ENCODE measurements at places on chromosomes 3 and 15. TPM values are rescaled to one million over a fixed set of nuclear protein-coding genes. Genes with fewer than 3 reads are reported as not detected.

The WDR53 gene
- 8.7 TPM for polyA plus RNA-seq

The PTPN9 gene
- polyA plus RNA-seq, result 30.7 TPM

The OXTR gene
- polyA plus RNA-seq, result 7.0 TPM

The TTLL13 gene
- polyA plus RNA-seq, result not detected

The FAM107A gene
- 2.1 TPM for polyA plus RNA-seq

The NBEAL2 gene
- 12.3 TPM for polyA plus RNA-seq

The GNAI2 gene
- polyA plus RNA-seq, result 180 TPM

The KBTBD8 gene
- 3.2 TPM for polyA plus RNA-seq

The CCDC12 gene
- polyA plus RNA-seq, result 43.8 TPM

The MAGEL2 gene
- polyA plus RNA-seq, result 19.1 TPM

The COL7A1 gene
- 54.8 TPM for polyA plus RNA-seq

The TRA2B gene
- polyA plus RNA-seq, result 151 TPM

The P2RY1 gene
- polyA plus RNA-seq, result 6.3 TPM

GRCh38 chr15:79582650-79583049 lies 150.5 kb downstream of the MINAR1 start:
- DNase-seq, result no peak

DNA sequence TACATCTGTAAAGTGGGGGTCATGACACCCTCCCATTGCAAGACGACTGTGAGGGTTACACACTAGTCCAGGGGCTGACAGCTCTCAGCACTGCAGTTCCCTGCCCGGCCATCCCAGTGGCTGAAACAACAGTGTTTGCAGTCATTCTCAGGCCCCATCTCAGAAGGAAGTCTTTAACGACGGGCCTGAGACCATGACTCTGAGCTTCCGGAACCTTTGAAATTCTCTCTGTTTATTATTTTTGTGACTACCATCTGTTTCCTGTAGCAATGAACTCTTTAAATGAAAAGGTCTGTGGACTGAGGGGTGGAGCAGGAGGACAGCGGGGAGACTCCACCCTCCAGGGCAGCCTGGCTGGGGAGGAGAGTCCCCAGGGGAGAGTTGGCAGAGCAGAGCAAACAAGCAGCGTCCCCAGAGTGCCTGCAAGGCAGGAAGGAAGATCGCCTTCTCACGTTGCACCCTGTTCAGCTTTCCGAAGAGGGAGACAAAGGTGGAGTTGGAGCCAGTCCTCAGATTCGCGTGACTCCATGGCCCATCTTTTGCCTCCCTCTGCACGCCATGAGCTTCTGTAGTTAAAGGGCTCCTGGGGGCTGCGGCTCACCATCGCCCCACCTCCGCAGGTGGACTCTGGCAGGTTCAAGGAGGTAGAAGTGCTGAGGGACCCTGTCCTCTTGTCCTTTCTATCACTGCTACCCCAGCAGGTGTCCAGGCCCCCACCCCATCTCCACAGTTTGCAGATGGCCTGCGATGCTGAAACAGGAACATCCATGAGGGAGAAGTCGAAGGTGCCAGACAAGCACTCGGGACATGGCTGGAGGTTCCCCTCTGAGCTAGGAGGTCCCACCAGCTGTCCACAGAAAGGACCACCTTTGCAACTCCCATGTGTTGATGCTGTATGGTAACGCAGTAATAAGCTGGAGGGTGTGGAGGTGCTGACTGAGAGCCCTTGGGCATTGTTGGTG lies 525.8 kb upstream of the PROK2 start:
- DNase-seq, result peak; percentile 60

DNA sequence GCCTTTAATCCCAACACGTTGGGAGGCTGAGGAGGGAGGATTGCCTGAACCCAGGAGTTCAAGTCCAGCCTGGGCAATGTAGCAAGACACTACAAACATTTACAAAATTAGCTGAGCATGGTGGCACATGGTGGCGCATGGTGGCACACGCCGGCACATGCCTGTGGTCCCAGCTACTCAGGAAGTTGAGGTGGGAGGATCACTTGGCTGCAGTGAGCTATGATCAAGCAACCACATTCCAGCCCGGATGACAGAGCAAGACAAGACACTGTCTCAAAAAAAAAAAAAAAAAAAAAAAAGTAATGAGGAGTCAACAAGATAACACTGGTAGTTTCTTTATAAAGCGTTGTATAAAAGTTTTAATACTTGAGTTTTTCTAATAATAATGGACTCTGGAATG lies 10.1 kb downstream of the FEZF2 start:
- no peak for DNase-seq

DNA sequence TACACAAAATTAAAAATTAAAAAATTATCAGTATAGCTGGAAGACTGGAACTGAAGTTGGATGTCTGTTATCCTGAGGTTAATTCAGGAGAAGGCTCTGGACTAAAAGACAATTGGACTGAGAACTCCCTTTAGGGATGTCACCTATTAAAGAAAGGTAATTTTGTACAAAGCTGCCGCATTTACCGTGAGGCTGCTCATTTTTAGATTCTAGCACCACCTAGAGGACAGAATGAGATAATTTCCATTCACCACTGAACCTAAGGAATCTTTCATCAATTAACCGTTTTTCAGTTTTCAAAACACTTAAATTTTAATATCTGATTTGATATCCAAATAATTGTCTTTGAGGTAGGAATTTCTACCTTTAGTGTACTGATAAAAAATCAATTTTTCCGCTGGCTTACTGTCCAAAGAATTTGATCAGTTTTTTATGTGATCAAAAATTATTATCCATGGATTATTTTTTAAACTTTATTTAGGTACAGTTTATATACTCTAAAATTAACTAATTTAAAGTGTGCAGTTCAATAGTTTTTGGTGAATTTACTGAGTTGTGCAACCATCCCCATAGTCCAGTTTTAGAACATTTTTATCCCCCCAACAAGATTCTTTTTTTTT lies 106.7 kb upstream of the TNIK start:
- peak; percentile 38 for DNase-seq

- DNase-seq, result no peak
Observed at GRCh38 chr3:175355801-175356335, 496.7 kb downstream of the NAALADL2 start.

DNA sequence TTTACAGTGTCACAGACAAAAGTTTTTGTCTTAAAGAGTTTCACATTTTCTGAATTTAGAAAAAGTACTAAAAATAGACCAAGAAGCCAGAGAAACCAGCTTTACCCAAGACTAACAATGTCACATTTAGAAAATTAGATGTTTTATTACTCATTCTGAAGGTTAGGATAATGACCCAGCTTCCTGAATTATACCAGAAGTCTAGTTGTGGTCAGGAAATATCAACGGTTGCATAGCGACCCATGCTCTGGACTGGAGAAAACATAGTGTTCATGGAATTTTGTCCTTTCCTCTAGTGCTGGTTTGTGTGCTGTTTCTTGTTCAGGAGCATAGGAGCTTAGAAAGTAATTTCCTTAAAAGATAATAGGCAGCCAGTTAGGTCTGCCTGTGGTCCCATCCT lies 59.0 kb downstream of the DPPA2 start:
- DNase-seq, result peak; percentile 68

GRCh38 chr15:99185414-99186130 lies 63.8 kb downstream of the TTC23 start:
- no peak for DNase-seq

DNA sequence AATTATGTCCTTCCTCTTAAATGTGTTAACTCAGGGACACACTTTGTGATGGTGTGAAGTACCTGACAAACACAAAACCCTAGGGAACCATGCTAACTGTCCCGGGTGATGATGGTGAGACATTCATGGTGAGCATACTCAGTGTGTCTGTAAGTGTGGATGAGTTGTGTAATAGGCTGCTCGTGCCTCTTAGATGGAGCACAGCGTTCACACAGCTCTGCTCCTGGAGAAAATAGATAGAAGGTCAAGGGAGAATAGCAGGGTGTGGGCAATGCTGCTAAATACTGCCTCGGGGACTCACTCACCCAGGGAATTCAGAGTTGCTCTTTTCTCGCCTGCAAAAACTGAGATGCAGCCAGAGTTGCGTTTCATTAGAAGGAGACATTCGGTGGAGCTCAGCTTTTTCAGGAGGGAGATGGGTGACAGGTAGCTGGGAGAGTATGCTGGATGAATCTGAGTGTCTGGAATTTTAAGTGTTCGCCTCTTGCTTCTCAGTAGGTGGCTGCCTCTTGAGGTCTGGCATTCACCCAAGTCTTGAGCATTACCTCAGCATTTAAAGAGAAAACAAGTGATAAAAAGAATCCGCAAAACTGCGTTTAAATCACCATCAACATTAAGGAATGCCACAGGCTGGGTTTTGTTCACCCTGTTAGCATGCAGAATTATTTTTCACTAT lies 813.2 kb downstream of the AGBL1 start:
- no peak for DNase-seq

DNA sequence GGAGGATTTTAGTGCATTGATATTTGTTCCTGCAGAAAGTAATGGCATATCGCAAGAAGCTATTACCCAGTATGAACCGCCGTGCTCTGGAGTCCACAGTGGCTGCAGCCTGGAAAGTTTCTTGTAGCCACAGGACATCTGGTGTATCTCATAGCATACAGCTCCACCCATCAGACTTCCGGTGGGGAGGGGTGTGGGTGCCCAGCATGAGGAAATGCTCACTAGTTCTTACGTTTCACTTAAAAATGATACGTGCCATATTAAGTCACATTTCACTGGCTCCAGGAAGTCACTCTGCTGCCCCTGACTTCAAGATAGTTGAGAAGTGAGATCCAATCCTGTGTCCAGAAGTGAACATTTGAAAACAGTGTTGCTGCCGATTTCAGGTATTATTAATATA lies 990.4 kb downstream of the GBE1 start:
- DNase-seq, result peak; percentile 3

DNA sequence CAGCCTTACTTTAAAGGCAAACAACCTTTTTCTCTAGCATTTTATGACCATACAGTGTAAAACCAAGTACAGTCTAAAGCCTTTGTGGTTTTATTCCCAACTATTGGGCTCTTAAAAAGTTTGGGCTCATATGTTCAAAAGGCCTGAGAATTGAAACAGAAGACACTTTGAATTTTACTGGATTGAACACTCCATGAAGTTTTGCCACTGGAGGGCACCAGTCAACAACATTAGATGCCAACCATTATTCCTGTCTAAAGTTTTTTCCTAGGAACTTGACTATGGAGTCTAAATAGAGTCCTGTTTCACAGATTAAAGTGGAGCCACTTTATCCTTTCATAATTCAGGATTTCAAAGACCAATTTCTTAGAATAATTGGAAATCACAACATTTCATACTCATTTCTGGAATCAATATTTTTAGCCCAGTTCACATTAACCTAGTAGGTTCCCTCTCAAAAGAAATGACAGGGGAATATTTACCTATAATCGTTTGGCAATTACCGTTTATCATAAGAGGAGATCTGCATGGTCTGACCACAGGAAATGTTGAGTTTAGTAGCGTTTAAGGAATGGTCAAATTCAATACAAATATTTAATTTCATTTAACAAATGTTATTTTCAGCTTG lies 244.1 kb upstream of the PDZRN3 start:
- DNase-seq, result peak; percentile 47

- DNase-seq, result no peak
Observed at GRCh38 chr3:194574639-194575483, 58.4 kb downstream of the TMEM44 start.

GRCh38 chr3:175386630-175387029 lies 527.5 kb downstream of the NAALADL2 start:
- DNase-seq, result peak; percentile 59

- DNase-seq, result peak; percentile 15
Observed at GRCh38 chr3:110413807-110414748, 657.5 kb upstream of the NECTIN3 start.

DNA sequence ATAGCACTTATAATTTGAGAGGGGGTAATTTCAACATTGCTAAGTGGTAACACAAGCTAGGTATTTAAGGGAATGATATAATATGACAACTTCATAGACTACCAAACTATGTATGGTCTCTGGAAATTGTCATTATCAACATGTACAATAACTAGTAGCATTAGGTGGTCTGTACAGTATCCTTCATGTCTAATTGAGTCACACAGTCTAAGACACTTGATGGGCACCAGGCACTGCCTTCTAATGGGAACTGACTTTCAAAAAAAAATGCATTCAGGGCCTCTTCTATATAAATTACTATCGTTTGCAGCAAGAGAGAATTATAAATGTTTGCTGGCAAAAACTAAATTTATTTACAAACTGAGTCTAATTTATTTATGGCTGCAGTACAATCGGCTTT lies 271.8 kb downstream of the MECOM start:
- no peak for DNase-seq

DNA sequence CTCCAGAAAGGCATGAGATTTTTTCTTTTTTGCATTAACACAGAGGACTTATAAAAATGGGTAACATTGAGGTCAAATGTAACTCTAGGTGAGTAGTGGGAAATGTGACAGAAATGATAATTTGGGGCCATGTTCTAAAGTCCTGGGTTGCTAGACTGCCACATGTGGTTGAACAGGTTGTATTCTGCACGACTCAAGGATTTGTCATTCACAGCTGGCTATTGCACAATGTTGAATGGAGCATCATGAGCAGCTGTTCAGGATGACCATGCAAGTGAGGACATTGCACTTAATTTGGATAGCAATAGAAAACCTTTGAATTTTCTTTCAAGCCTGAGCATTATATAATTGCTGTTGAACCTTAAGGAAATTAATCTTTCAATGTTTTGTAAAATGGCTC lies 396.6 kb downstream of the NAALADL2 start:
- no peak for DNase-seq

DNA sequence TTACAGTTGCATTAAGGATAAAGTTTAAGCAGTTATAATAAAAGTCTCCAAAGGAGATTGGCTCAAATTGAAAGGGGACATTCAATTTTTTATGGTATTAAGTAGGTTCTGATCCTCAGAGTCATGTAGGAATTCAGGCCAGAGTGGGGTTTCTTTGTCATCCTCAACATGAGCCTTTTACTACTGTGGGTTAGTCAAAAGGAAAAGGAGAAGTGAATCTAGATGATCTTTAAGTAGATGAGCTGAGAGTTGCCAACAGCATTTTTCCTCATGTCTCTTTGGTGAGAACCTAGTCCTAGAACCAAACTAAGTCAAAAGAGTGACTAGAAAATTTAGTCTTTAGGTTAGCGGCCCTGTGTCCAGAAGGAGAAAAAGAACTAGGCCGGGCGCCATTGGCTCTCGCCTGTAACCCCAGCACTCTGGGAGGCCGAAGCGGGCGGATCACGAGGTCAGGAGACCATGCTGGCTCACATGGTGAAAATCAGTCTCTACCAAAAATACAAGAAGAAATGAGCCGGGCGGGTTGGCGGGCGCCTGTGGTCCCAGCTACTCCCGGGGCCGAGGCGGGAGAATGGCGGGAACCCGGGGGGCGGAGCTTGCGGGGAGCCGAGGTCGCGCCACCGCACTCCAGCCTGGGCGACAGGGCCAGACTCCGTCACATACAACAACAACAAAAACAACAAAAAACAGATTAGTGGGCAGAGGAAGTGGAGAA lies 4.2 kb upstream of the CHL1 start:
- no peak for DNase-seq

- DNase-seq, result no peak
Observed at GRCh38 chr15:50773389-50773788, 7.9 kb upstream of the SPPL2A start.

All from muscle of back (tissue), 13 donors.